Mucosa of descending colon (tissue), 3 donors: ENCODE measurements at places on chromosomes 2 and 18. TPM values are rescaled to one million over a fixed set of nuclear protein-coding genes. Genes with fewer than 3 reads are reported as not detected.
A peak's percentile ranks its signal among the peaks of the same experiment; 100 is the strongest.

The FLACC1 gene
- total RNA-seq, result 3.5 TPM

The UGT1A5 gene
- total RNA-seq, result 2.4 TPM

The TNS1 gene
- 121 TPM for total RNA-seq

The CPLX4 gene
- not detected for total RNA-seq

The FBXO36 gene
- total RNA-seq, result 2.1 TPM

The ANKRD30BL gene
- total RNA-seq, result not detected

The TAF4B gene
- total RNA-seq, result 3.4 TPM

The VIT gene
- total RNA-seq, result 3.5 TPM

The FBXO48 gene
- 1.9 TPM for total RNA-seq

The GALNT5 gene
- 45.5 TPM for total RNA-seq

The HOXD13 gene
- total RNA-seq, result 1.5 TPM

The GAREM1 gene
- total RNA-seq, result 14.5 TPM

The IFIH1 gene
- 18.3 TPM for total RNA-seq

The AGXT gene
- total RNA-seq, result 0.22 TPM

The OTOS gene
- total RNA-seq, result not detected

The IL18RAP gene
- 1.2 TPM for total RNA-seq

The DNMT3A gene
- total RNA-seq, result 50.8 TPM

GRCh38 chr2:129910446-129911362 is 68.8 kb upstream of the RAB6C start:
- no peak for DNase-seq

DNA sequence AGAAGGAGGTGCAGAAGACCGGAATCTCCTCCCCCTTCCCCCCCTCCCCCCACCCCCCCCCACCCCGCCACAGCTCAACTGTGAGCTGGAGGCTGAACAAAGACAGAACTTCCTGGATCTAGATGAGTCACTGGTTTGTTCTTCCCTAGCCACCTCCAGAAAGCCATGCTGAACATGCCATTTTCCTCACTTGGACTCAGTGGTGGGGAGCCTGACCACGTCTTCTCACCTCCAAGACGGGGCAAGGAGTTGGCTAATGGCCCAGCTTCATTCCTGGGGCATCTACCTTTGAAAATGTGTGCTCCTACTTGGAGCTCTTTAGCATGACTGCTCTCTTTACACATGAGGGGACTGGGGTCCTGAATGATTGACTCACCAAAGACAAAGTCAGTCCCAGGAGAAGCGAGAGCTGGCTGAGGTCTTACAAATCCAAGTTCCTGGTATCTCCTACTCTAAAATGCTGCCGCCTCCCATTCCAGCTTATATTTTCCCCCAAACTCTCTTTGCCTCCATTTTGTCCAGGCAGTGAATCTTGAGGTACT is 22.6 kb upstream of the FZD5 start:
- DNase-seq, result no peak

DNA sequence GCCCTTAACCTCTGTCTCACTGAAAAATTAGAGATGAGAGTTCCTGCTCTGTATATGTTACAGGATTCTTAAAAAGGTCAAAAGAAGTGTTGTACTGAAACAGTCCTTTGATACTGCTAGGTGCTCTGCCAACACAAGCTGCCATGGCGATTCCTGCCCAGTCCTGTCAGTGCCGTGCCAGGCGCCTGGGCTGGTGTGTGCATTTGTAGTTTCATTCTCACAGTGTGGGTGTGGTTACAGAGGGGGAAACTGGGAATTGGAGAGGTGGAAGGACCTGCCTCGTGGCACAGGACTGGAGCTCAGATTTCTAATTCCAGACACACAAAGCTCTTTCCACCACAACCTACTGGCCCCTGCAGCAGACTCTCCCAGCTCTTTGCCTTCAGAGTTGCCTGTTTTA is 122.3 kb upstream of the RAB6C start:
- no peak for DNase-seq

DNA sequence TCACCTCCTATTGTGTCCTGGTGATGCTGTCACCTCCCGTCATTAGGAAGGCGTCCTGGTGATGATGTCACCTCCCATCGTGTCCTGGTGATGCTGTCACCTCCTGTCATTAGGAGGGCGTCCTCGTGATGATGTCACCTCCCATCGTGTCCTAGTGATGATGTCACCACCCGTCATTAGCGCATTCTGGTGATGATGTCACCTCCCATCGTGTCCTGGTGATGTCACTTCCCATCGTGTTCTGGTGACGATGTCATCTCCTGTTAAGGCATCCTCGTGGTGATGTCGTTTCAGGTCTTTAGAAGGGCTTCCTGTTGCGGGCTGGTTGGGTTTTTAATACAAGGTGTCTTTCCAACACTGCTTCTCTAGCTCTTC is 40.7 kb downstream of the CTDP1 start:
- DNase-seq, result no peak

- DNase-seq, result no peak
These were observed 70.8 kb upstream of the STK17B start for GRCh38 chr2:196242131-196242620.

DNA sequence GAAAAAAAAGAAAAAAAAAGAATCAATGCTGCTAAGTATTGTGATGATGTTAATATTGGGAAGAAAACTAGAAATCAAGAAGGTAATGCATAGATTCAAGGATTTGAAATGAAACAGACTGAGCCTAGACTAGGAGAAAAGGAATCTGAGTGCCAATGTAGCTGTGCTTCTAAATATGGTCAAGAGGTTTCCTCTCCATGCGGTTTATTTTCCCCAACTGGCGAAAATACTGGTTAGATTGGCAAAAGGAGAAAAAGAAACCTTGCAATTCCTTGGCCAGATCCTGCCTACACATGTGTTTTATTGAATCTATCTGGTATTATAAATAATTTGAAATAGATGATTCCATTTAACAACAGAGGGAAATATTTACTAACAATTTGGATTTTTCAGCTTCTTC is 5.7 kb downstream of the SCN3A start:
- no peak for DNase-seq

DNA sequence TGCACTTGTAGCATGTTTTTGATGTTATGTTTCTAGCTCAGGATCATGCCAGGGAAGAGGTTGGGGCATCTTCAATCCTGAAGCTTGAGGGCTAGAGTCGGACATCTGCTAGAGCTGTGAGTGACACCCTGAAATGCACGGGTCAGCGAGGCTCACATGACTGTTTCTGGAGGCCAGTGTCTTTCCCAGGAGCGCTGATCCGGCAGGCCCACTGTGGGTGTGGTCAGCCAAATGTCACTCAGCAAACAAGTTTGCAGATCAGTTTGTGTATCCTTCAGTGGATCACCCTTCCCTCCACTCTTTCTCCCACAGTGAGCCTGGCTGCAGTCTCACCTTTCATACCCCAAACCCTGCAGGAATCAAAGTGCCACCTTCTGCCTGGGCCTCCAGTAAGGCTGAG is 23.0 kb upstream of the ARHGEF4 start:
- no peak for DNase-seq

DNA sequence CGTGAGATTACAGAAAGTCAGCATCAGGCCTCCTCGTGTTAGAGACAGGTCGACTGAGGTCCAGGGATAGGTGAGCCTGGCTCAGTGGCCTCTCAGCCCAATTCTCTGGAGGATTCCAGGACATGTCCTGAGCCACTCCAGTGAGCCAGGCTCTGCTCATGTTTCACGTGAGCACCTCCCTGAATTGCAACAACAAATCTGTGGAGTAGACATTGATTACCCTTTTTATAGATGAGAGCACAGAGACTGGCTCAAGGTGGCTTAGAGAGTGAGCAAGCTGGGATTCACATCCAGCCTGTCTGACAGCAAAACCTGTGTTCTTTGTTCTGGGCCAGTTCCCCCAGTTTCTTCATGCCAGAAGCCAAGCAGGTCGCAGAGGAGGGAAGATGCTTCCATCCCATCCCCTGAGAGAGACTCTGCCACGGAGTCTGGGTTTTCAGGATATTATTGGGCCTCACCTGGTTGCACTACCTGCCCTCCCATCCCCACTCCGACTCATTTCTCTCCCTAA is 46.4 kb downstream of the HS1BP3 start:
- DNase-seq, result no peak

- DNase-seq, result no peak
These were observed 611 bp downstream of the NOL10 start for GRCh38 chr2:10688921-10689807.

- no peak for DNase-seq
These were observed 201.5 kb downstream of the LPIN1 start for GRCh38 chr2:11947956-11948355.

- DNase-seq, result no peak
These were observed 113.7 kb downstream of the XRCC5 start for GRCh38 chr2:216222650-216223352.

- DNase-seq, result no peak
These were observed 66.5 kb downstream of the DPP4 start for GRCh38 chr2:162007447-162008040.

GRCh38 chr2:213251618-213252017 is 32.6 kb upstream of the SPAG16 start:
- no peak for DNase-seq

- DNase-seq, result no peak
These were observed 90.6 kb downstream of the ADAM23 start for GRCh38 chr2:206533977-206534376.

GRCh38 chr2:85584857-85585780 is 888 bp downstream of the VAMP5 start:
- peak; percentile 46 for DNase-seq

GRCh38 chr18:23572570-23572969 is 13.7 kb downstream of the NPC1 start:
- DNase-seq, result no peak

GRCh38 chr18:51135795-51136194 is 61.7 kb downstream of the MEX3C start:
- DNase-seq, result peak; percentile 13

- no peak for DNase-seq
These were observed 92.1 kb downstream of the RNF144A start for GRCh38 chr2:7009207-7009911.

DNA sequence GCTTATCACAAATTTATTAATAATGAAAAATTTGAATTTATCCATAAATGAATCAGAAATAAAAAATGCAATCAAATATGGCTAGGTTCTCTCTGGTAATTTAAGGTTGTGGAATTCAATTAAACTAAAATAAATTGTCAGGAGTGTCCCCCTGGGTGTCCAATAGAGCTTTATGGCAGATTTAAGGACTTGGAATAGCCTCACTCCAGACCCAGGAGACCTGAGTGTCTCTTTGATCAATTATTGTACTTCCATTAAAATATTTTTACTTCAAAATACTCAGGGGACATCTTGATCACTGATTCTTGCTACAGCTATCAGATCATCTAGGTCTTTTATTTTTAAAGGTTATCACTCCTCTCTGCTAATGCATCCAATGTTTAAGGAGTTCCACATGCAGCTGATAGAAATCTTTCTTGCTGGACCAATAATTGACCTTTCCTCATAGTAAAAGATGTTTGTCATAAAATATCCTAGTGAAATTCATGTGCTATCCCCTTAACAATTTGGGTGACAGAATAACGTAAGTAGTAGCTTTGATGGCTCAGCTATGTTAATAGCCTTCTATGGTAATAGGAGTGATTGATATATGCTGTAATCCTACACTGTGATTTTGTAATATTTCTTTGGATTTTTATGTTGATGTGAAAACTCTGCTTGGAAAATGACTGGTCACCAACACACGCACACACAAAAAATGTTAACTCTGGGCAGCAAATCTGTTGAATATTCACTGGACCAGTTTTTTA is 395.3 kb downstream of the NYAP2 start:
- DNase-seq, result no peak

- peak; percentile 83 for DNase-seq
These were observed 30.9 kb downstream of the MBP start for GRCh38 chr18:77101410-77102258.

- peak; percentile 47 for DNase-seq
These were observed 67.7 kb upstream of the L3MBTL4 start for GRCh38 chr18:6482198-6482977.

DNA sequence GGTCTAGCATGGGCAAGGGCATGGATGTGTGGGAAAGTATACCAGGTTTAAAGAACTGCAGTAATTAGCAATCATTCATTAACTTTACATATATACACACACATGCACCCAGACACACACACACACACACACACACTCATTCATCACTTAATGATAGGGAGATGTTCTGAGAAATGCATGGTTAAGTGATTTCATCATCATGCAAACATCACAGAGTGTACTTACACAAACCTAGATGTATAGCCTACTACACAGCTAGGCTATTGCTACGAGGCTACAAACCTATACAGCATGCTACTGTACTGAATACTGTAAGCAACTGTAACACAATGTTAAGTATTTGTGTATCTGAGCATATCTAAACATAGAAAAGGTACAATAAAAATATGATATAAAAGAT is 83.6 kb downstream of the COLEC12 start:
- no peak for DNase-seq

DNA sequence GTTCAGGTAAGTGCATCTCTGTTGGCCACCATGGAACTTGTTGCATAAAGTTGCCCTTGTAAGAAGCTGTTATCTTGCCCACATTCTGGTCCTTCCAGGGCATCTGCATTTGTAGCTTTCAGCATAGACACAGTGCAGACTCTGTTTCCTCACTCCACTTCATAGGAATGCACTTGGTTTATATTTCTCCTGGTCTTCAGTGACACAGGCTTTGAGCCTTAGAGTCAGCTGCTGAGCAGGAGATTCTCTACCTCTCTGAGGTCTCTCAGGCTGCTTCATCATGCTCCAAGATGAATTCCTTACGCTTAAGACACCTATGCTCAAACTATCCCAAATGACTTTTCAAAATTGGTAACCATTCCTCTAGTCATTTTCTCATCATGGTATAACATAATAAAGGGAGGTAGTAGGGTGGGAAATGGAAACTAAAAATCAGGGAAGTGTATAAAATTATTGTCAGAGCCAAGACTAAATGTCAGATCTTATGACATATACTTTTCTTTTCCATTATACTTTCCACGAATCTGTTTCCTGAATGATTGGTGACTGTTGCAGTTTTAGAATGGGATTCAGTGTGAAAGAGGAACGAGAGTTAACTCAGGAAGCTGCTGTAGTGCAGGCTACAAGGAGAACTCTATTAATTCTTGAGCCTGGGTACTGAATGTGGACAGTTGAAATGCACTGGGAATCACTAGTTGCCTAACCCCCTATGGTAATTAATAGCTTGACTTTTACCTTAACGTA is 72.0 kb downstream of the GALNT1 start:
- no peak for DNase-seq

DNA sequence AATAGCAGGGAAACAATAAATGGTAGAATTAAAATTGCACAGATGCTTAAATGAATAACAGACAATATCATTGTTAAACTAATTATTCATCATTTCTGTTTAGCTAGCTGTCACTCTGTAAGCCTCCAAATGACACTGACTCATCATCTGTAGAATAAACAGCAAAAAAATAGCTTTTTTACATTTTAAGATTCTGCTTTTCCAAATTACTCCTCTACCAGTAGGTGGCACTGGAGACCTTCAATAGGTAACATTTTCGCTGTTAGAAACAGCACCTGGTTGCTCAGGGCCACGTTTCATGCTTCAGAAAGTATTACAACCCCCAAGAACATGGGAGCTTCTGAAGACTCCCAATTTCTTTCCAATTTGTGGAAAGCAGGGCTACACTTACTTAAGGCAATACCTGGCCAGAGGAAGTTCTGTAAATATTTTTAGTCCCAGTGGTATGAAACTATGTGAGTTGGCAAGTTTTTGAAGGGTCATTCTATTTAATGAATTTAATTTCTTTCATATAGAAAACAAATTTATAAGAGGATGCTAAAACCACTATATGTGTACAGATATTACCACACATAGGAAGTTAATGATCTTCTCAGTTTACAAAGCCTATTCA is 45.4 kb downstream of the TTN start:
- DNase-seq, result no peak

- no peak for DNase-seq
These were observed 21.5 kb downstream of the NABP1 start for GRCh38 chr2:191699341-191699945.
